ENCODE measurements at places on chromosomes 5 and 9.
A peak's percentile ranks its signal among the peaks of the same experiment; 100 is the strongest.

GRCh38 chr9:89718651-89719050, 113.8 kb downstream of the GADD45G start:
- no peak for DNase-seq

DNA sequence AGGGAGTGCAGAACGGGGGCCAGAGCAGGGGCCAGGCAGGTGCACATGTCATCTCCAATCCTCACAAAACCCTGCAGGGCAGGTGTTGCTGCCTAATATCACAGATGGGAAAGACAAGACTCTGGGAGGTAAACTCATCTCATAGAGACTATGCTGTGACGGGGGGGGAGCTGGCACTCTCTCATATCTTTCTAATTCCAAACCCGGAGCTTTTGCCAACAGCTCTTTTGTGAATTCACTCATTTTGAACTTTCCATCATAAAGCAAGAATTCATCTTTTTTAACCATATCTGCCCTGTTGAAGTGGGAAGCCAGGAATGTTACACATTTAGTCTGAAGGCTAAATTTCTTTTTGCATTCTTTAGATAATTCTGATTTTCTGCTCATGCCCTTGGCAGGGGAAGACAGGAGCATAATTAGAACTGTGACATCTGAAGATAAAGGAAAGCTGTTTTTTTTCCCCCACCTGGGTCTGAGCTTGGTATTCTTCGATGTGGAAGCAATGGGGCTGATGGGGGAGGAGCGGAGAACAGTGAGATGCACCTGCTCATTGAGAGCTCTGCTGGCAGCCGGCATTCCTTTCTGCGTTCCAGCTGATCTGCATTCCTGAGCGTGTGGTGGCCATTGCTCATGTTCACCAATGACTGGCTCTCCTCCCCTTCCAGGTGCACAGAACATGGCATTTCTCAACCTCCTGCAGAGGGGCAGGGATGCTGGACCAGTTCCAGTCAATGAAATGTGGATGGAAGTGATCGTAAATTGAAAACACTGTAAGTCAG, 159.2 kb downstream of the NSG2 start:
- no peak for DNase-seq

DNA sequence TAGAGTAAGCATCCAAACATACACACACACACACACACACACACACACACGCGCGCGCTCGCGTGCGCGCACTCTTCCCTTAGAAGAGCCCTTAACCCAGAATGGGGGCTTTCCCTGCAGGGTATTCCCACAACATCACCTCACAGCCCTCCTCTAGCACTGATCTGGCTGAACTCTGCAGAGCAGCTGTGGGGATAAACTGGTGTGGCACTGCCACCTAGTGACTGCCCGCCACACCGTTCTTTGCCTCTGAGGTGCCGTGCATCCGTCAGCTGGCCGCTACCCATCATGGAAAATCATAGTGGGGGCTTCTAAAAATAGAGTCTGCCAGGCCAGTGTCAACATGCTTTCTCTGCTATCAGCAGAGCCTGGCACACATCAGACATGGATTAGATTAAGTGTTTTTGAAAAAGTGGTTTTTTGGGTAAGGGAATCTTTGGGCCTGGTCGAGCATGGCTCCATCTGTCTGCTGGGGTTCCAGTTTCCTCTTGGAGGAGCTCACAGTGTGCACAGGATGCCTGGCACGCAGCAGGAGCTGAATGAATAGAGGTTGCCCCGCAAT, 88.1 kb downstream of the KCNN2 start:
- no peak for DNase-seq

DNA sequence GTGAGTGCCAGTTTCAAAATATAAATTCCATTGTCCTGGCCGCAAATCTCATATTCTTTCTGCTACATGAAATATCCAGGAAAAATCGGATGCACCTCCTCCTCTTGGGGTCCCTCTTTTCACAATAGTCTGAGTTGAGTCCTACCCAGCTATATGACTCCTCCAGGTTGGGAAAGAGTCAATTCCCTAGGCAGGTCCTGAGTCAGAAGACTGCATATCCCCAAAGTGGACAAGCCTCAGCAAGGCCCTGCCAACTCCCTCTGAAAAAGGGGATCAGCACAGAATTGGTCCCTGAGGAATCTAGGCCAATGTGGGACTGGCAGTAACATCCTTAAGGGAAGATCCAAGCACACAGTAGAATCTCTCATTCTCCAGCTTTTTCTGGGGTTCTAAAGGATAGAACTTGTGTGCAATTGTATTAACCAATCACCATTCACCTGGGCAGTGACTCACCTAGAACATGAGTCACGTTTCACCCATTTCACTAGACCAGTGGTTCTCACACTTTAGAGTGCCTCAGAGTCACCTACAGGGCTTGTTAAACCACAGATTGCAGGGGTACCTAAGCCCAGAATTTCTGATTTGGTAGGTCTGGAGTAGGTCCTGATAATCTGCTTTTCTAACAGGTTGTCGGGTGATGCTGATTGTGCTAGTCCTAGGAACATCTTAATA, 44.7 kb upstream of the TMEM215 start:
- no peak for DNase-seq

DNA sequence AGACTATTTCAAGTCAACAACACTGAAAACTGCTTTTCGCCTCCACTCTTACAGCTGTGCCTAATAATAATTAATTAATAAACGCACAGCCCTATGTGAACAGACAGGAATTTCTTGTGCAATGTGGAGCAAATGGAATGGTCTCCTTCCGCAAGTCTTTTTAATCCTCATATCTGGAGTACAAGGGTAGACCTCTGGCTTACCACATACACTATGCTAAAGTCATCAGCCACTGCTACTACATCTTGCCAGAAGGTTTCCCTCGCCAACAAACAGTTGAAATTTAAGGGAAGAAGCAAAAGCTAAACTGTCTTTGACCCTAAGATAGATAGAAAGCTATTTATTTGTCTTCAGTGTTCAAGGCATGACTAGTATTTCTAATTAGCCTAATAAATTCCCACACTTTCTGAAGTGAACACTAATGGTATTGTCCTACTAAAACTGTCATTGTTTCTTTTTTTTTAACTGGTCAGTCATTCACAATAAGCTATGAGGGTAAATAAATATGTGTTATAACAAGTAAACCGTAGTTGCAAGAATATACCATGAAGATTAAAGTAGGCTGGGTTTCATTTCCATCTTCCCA, 63.9 kb downstream of the GOLPH3 start:
- DNase-seq = no peak

- peak; percentile 78 for DNase-seq
Observed at GRCh38 chr9:121557581-121558447, 58.2 kb upstream of the GGTA1 start.

- no peak for DNase-seq
Observed at GRCh38 chr9:121038362-121038761, 11.7 kb downstream of the C5 start.

DNA sequence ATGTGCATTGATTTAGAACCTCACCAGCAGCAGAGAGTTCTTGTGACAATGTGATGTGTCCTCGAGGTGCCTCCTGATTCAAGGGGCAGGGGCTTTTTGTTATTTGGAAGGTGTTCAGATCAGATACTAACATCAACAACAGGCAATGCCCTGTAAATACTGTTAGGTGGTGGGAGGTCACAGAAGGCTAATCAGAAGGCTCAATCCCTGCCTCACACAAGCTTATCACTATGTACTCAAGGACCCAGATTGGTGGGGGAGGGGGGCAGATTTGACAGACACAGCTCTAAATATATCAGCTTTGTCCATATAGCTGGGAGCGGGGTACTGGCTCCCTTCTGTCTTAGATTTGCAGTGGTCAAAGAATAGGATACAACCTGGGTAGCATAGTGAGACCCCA, 2.6 kb downstream of the FRMPD1 start:
- DNase-seq = no peak

DNA sequence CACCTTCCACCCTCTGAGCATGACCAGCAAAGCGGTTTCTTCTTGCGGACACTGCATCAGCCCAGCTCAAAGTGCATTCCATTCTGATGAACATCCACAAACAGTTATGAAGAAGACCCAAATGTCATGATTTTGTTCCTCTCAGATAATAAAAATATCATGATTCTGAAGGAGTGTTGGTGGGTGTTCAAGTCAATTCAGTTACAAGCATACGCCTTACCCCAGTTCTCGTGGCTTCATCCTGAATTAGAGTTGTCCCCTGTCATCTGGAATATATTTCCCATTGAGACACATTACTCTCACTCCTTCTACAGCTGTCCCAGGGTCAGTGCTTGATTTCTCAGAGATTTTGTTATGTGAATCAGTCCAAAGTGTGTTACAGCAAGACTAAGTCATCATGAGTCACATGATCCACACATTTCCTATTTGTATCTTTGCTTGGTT, 325.4 kb downstream of the RFX3 start:
- DNase-seq = no peak

- DNase-seq = no peak
Observed at GRCh38 chr5:125228363-125229070, 482.1 kb upstream of the ZNF608 start.

- DNase-seq = no peak
Observed at GRCh38 chr5:14443671-14444093, 137.9 kb upstream of the OTULINL start.

DNA sequence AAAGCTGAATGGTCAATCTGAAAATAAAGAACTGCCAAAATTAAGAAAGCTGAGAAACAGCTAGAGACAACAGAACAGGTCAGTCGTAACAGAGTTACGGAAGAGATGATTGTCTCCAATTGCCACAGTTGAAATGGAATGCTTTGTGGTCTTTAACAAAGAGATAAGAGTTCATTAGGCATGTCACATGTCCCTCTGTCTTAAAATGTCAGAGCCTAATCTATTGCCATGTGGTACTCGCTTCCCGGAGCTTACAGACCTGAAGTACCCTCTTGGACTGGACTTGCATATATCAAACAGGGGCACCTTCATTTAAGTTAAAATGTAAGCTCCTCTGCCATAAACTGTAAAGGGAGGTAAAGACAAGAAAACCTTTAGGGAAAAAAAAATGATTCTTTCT, 19.7 kb downstream of the TTC39B start:
- DNase-seq = no peak

GRCh38 chr9:38278931-38279679, 113.4 kb upstream of the ALDH1B1 start:
- no peak for DNase-seq

DNA sequence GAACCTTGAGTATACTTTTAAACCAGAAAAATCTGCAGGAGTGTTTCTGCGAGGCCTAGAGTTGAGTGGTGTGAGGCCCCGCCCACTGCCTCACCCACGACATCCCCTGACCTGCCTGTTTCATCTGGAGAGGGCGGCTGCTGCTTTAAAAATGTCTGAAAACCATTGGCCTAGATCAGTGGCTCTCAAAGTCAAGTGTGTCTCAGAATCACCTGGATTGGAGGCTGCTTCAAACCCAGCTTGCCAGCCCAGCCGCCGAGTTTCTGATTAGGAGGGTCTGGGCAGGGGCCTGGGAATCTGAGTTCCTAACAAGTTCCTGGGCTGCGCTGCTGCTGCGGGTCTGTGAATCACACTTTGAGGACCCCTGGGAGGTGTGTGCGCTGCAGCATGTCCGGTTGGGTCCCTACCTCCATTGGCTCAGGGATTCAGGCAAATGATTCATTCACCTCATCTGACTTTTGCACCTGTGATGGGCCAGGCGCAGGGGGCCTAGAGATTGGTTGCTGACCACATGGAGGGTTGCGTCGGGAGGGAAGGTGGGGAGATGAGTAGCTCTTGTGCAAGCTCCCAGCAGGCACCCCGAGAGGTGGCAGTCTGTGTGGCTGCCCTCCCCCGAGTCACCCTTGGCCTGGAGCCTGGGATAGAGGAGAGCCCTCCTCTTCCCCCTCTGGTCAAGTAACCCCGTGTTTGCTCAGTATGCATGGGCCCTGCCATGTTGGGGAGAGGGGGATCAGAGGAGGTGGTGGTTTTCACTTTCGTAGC, 27.6 kb upstream of the HMCN2 start:
- DNase-seq = no peak

DNA sequence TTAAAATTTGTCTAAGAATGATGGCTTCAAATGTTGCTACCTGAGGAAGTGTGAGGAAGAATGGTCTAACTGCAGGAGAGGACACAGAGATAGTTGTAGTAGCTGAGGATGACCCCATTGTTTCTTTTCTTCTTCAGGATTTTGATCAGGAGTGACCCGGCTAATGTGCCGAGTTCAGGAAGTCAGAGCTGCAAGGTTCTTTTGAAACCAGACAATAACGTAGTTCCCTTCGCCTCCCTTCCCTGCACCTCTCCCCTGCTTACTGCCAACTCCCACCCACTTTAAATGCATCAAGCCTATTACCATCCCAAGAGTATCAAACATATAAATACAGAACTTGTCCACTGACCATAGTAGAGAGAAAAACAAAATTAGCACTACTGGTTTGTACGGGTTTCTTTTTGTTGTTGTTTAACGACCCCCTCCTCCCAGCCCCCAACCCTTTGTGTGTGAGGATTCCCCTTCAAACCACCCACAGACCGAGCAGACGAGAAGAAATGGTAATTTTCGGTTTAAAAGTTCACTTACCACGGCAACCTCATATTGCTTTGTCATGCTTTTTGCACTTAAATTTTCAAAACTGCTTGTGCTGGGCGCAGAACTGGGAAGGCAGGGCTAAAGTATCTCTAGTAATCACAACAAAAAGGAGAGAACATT, 23.5 kb upstream of the ELAVL2 start:
- DNase-seq = no peak

DNA sequence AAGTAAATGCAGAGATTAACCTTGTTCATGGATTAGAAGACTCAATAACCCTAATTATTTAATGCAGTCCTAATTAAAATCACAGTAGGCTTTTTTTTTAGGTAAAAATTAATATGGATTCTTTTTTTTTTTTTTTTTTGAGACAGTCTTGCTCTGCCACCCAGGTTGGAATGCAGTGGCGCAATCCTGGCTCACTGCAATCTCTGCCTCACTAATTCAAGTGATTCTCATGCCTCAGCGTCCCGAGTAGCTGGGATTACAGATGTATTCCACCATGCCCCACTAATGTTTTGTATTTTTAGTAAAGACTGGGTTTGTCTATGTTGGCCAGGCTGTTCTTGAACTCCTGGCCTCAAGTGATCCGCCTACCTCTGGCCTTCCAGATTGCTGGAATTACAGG, 40.6 kb downstream of the DENND4C start:
- no peak for DNase-seq

- no peak for DNase-seq
Observed at GRCh38 chr5:11069041-11069440, 308.0 kb upstream of the DAP start.

- no peak for DNase-seq
Observed at GRCh38 chr9:33175649-33176325, 8.7 kb upstream of the B4GALT1 start.

DNA sequence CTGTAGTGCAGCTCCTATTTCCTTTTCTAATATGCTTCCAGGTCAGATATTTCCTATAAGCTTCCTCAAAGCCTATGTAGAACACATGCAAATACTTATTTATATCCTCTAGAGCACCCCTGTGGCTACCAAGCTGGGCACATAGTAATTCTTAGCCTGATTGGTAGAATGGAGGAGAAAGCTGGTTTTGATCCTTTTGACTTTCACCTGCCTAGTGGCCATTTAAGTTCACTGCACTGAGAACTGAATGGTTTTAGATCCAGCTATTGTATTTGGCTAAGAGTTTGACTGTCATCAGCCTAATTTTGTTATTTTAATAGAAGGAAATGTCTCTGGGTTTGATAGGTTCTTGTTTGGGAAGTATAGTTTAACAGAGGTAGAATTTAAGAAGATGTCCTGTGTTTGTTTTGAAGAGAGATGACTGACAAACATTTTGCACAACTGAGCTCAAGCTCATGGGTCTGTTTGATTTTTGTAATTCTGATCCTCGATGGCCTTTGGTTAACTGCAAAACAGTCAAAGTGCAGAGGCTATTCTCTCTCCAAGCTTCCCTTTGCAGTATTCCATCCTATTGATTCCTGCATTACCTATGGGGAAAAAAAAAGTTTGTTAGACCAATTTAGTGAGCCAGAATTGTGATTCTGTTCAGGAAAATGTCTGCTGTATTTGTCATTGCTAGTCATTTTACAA, 85.4 kb downstream of the KCNN2 start:
- DNase-seq = no peak
